ENCODE measurements at places on chromosomes 1 and 21.

DNA sequence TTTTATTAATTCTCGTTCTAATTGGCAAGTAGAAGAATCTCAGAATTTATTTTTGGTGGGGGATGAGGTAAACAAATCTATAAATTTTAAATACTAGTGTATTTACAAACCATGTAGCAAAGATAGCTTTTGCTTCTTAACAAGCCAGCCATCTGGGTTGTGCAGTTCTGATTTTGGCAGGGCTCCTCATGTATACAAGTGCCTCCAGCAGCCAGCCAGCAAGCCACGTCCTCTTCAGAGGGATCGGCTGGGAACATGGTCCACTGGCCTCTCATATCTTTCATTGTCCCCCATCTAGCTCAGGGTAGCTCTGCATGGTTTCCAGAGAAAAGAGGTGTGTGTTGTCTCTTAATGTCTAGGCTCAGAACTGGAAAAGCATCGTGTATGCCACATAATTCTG, 659.1 kb downstream of the MRPL39 start:
- no peak for DNase-seq

- DNase-seq, result no peak
Measured at GRCh38 chr1:42340093-42340492, 5.1 kb upstream of the FOXJ3 start.

DNA sequence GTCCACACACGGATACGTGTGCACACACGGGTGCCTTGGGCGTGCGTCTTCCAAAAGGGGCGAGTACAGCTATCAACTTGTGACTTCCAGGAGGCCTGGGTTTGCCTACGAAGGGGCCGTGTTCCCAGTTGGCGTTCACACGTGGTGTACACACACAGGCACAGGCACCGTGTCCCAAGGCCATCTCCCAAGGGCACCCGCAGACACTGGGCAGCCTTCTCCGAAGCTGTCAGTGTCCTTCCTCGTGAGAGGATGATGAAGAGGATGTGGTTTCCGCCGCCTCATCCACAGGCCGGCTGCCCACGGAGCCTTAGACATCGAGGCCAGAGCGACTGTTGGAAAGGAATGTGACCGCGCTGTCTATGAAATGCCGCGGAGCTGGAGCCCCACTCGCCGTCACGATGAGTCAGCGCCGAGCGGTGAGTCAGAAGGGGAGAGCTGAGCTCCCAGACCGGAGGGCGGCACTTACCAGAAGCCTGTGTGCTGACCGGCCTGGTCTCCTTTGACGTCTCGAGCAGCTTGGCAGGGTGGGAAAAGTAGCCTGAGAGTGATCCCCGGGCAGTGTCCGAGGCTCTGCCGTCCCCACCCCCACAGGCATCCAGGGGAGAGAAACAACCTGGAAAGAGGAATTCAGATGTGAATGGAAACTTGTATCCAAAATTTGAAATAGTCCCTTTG, 141.4 kb upstream of the ARHGEF16 start:
- peak; percentile 81 for DNase-seq

- no peak for DNase-seq
Measured at GRCh38 chr1:225766967-225767633, 10.5 kb upstream of the SRP9 start.

- no peak for DNase-seq
Measured at GRCh38 chr1:33296824-33297223, 24.1 kb downstream of the A3GALT2 start.

GRCh38 chr21:38392661-38393060, 105.6 kb downstream of the ERG start:
- DNase-seq, result no peak

DNA sequence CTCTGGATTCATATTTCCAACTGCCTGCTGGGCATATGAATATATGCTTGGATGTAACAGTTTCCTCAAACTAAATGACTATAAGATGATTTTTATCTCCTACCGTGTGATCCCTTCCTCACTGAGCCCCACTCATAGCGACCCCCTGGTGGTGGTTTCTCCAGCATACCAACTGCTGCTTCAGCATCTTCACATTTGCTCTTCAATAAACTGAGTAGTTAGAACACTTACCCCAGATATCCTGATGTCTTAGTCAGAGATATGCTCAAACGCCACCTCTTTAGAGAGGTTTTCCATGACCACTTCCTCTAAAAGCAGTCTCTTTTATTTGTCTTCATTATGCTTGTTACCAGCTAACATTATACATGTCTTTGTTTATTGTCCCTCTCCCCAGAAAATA, 10.2 kb upstream of the HNRNPR start:
- DNase-seq, result no peak

DNA sequence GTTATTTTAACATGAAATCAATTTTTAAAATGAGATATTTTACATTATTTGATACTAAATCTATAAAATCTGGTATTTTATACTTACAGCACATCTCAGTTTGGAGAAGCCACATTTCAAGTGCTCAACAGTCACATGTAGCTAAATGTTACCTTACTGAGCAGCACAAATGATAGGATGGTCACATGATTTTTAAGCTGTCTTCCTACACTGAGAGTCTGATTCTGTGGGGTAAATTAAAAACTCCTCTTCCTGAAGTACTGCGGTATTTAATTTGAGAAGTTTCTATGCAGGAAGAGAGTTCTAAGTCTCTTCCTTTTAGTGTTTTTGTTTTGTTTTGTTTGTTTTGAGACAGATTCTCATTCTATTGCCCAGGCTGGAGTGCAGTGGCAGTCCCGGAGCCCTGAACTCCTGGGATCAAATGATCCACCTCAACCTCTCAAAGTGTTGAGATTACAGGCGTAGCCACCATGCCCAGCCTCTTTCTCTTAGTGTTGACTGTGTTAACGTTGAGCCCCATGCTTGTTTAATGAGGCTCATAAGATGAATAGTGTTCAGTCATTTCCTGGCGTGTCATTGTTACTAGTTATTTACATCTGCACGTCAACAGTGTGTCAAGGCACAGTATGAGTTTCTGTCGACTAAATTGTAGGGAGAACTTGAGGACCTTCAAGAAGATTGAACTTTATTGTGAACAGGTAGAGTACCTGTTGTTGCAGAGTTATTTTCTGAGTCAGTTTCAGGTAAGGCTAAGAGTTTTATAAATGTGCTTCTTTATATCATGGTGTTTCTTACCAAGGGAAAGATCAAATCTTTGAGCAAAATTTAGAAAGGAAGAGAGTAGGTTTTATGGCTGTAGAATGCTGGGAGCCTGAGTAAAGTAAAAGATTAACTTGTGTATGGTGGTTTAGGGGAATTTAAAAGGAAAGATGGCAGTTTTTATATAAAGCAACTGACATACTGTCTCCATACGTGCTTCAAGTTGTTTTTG, 3.3 kb downstream of the CNST start:
- no peak for DNase-seq

DNA sequence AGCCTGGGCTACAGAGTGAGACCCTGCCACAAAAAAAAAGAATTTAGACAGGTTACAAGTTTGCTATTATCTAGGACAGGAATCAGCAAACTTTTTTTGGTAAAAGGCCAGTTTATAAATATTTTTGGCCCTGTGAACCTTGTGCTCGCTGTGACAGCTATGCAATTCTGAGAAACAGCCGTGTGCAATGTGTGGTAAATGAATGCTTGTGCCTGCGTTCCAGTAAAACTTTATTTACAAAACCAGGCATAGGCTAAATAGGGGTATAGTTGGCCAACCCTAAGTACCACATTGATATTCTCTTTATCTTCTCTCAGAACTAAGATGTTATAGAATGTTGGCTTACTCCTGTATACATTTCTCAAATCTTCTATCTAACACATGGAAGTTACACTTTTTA, 24.3 kb downstream of the FBXO28 start:
- no peak for DNase-seq

GRCh38 chr1:95221306-95221705, 12.7 kb upstream of the RWDD3 start:
- no peak for DNase-seq
